ENCODE measurements at places on chromosomes 1 and 21.

DNA sequence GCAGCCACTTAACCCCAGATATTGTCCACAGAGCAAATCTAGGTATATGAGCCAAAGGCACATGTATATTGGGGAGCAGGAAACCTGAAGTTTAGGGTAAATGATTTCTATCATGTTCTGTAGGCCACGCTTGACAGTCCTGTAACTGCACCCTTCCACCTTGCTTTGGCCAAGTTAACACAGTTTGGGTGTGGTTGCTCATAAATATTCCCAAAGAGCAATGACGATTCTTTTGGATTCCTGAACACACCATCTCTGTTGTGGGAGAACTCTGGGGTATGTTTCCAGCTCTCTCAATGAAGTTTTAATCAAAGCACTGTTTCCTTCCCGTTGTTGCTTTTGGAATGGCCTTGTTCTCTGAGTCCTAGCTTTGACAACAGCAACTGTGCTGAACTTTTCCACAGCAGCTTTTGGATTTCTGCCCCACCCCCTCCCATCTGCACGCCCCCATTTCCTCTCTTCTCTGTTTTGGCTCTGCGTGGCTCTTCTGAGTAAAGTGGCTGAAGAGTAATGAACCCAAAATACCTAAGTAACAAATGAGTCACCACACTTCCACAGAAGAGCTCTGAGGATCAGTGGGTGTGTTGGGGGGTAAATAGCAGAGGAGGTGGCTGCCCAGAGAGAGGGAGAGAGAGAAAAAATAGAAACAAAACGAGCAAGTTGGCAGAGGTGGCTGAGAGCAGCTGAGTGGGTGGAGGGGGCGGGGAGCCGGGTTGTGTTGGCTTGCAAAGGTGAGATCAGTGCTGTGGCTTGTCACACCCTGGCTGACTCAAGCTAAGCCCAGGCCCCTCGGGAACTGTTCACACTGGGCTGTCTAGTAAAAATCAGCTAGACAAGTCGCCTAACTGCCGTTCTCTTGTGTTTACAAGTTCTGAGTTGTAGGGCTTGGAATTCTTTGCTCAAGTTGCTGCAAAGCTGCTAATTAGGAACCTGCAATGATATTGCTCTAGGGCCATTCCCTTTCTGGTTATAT lies 26.9 kb upstream of the RAP1A start:
- DNase-seq: peak; percentile 92

GRCh38 chr1:150612014-150612345 lies 17.4 kb downstream of the ENSA start:
- DNase-seq: no peak

GRCh38 chr1:171467626-171468025 lies 17.7 kb upstream of the PRRC2C start:
- DNase-seq: no peak

- no peak for DNase-seq
Measured at GRCh38 chr1:23163395-23163794, 5.3 kb downstream of the LUZP1 start.

DNA sequence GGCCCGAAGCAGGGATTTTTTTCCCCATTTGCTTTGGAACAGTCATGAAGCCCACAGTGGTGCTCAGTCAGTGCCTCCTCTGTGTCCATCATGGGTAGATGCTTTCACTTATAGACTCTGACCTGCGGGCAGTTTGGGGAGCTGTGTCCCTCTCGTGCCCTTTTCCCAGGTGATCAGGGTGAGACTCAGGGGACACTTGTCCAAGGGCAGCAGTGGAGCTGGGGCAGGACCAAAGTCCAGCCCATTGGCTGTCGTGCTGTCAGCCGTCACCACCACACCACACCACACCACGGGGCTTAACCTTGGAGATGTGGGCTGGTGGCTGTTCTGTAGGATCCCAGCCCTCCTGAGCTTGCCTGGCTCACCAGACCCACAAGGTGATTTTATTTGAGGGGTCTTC lies 34.9 kb downstream of the SIM2 start:
- no peak for DNase-seq
